ENCODE measurements at places on chromosomes 6 and 20.

DNA sequence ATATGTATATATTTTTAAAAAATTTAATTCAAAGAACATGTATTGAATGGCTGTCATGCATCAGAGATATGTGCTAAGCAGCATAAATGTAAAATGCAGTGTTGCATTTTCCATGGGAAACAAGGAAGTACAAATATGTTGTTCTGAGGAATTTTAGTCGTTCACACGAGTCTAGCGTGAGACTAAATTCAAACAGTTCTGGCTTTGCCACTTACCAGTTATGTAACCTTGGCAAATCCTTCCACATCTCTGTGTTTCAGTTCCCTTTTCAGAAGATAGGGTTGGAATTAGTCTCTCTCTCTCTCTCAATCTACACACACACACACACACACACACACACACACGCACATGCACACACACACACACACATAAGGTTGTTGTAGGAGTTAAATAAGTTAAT lies 305.4 kb downstream of the UTRN start:
- no peak for DNase-seq

DNA sequence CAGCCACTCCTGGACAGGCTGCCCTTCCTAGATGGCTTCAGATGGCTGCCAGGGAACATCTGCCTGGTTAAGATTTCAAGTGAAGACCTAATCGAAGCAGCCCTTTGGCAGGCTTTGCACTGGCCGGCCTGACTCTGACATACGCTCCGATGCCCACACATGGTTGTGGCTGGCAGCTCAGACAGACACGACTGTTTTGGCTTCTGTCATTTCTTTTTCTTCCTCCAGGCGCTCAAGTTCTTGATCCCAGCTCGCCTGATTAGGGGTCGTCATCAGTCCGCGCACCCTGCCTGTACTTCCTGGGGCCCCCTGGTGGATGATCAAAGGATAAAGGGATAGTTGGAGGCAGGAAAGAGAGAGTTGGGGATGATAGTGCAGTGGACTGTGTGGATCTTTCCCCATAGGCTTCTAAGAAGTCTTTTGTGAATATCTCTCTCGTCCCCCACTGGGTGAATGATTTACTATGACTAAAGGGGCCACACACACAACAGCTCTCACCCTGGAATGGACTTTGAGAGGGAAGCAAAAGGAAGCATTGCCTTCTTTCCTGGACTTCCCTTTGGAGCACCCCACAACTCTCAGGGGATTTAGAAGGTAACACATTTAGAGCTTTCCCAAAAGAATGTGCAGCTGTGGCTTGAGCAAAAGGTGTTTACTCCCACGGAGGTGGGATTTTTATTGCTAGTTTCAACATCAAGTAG lies 21.4 kb upstream of the TRAM2 start:
- DNase-seq: peak; percentile 37

DNA sequence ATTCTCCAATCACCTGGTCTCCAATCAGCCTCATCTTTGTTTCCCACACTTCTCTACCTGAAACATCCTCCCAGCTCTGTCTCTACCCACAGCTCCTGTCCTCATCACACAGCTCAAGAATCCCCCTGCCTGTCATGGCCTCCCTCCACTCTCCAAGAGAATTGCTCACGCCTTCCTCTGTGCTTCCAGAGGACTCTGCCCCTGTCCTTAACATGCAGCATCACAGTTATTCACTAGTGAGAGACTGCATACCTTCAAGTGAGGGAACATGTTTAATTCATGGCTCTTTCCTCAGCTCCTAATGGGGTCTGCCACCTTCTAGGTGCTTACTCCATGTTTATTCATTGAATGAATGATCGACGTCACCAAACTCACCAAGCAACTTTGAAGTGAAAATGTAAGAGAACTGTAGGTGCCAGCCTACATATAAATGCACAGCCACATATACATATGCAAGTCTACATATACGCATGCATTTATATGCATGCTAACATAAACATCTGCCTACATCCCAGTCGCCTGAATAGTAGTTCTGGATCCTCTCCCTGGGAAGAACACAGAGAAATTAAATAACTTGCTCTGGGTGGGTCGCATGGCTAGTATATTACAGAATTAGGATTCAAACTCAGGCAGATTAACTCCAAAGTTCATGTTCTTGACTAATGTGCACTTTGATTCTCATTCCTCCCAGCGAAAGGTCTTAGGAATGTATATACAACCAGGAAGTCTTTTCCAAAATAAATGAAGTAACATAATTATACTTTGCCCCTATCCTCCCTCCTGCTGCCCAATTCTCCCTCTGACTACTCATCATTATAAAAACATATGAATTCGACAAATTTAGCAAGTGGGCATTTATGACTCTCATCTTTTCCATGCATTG lies 295.6 kb downstream of the MAFB start:
- DNase-seq: no peak

DNA sequence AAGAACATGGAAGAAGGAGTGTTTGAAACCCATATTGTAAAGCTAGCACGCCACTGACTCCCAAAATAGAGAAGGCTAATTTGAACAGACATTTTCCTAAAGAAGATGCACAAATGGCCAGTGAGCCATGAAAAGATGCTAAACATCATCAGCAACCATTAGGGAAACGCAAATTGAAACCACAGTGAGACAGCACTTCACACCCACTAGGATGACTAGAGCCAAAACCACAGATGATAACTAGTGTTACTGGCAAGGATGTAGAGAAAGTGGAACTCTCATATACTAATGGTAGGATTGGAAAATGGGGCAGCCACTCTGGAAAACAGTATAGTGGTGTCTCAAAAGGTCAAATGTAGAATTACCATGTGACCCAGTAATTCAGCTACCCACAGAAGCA lies 58.2 kb downstream of the BMP7 start:
- DNase-seq: no peak

GRCh38 chr20:58723628-58723984 lies 31.0 kb downstream of the NPEPL1 start:
- DNase-seq: no peak

DNA sequence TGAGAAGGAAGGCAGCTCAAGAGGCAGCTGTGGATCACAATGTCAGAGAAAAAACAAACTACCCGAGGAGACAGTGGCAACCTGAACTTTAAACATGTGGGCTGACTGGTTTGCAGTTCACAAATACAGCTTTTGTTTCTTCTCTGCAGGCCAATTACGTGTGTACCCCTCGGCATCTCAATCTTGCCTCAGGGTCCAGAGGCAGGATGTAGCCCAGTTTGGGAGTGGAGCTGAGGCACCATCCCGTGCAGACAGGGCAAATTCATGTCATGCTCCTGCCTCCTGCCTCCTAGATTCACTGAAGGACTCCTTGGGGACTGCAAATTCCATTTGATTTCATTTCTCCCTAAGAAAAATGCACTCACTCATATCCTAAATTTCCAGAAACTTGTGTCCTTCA lies 94.2 kb upstream of the KCNK16 start:
- no peak for DNase-seq

- DNase-seq: no peak
These were observed 47.7 kb upstream of the PLCB4 start for GRCh38 chr20:9021216-9021615.

- no peak for DNase-seq
These were observed 38.5 kb upstream of the TGM6 start for GRCh38 chr20:2342243-2342642.

- DNase-seq: no peak
These were observed 155.9 kb downstream of the QRSL1 start for GRCh38 chr6:106785298-106785697.

DNA sequence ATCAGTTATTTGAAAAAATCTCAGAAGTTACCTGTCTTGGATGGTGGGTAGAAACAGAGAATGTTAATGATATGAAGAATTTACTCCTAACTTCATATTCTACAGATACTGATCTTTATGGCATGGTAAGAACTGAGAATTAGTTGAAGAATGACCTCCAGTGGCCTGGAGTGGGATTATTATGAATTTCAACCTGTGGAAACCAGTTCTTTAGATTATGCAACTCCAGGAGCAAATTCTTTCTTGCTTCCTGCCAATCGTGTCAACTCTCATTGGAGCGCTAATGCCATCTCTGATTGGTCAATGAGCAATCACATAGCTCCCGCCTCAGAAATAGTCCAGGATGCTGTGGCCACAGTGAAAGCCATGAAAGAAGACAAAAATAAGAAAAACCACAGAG lies 40.6 kb downstream of the LYRM2 start:
- DNase-seq: no peak

DNA sequence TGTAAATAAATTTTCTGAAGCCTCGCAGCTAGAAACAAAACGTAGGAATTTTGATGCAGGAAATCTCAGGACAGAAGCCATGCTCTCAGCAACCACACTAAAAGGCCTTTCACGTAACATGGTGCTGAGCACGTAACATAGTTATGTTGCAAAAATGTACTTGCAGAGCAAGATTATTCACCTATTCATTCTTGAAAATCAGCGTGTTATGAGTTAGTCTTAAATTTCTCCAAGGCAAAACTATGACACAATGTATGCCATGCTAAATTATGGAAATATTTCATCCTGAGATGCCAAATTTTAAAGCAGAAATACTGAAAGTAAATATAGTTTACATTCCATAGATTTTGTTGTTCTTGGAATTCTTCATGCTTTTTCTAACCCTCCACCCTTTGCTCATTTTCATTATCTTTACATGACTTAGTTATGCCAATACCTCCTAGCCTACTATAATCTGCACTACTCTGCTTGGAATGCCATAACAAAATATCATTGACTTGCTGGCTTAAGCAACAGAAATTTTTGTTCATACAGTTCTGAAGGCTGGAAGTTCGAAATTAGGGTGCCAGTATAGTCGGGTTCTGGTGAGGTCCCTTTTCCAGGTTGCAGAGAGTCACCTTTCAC lies 179.8 kb upstream of the BMP5 start:
- DNase-seq: no peak

DNA sequence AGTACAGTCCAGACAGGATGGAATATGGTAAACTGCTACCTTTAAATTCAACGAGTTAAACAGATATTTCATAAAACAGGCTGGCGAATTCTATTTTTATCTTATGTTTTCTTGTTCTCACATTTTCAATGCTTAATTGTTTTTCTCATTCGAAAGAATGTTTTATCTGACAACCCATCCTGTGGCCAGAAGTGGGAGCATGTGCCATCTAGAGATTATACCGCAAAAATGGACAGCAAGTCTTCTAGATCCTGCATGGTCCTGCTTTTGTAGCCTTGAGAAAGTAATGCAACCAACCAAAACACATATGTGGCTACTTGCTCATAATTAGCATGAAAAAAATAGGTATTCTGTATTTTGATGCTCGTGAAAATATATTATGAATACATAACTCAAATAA lies 30.7 kb downstream of the TUBB2B start:
- no peak for DNase-seq

DNA sequence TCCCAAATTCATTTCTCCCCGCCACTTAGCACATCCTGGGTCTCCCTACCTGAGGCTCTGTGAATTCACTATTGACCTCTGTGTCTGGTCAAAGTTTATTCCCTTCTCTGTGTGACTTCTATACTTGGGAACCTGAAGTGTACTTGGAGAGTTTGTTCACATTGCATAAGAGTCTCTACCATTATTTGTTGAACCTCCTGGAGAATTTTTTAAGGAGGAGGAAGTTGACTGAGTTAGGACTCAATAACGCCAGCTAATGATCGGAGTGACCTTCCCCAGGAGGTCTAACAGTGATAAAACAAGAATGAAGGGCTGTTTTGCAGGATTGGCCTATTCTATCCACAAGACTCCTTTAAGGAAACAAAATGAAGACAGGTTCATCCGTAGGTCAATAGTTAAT lies 23.6 kb downstream of the STMND1 start:
- DNase-seq: no peak

DNA sequence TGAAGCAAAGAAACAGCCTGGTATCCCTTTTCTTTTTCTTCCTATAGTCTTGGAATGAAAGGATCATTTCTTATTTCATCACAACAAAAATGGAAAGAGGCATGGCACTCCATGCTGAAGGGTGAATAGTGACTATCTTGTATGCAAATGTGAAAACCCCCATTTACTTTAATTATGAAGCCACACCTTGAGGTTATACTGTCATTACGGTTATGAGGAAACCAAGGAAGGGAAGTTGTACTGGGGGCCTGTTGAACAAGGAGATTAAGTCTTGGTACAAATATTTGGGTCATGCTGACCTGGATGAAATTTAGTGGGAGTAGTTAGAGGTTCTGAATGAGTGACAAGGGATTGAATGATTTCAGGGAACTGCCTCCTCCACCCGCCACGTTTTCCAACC lies 8.7 kb upstream of the STXBP5 start:
- no peak for DNase-seq

DNA sequence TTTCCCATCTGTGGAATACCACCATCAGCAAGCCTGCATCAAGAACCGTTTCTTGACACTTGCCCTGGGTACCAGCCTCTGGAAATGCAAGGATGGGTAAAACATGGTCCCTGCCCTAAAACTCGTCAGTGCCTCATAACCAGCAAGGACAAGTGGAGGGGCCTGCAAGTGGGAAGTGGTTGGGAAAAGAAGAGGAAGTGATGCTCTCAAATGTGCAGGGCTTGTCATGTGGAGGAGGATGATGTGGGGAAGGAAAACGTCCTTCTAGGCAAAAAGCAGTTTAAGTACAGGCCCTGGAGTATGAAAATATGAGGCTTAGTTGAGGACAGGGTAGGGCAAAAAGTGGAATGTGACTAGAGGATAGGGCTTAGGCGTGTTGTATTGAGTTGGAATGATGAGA lies 19.0 kb downstream of the RREB1 start:
- no peak for DNase-seq

DNA sequence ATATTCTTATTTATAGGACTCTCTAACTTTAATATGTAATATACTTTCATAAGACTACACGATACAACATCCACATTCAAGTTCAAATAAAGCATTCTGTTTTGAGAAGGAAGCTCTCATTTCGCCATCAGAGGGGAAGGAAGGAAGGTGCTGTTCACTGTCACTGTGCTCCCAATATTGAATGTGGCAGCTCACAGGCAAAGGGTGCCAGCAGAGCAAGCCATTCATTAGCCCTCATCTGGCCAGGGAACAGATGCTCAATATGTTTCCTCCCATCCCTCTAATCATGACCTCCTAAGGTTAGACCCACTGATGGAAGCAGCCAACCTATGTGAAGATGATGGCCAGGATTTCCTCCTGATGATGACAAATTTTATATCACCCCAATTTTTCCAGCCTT lies 154.4 kb downstream of the DST start:
- no peak for DNase-seq

GRCh38 chr6:114342826-114343781 lies at the start of gene HS3ST5:
HS3ST5 (minus strand) TSS chr6:114343023; CDS start chr6:114062845, 280,178 bp downstream.
- DNase-seq: no peak

GRCh38 chr6:105886066-105886813 lies 199.9 kb upstream of the PRDM1 start:
- no peak for DNase-seq

- DNase-seq: no peak
These were observed 125.6 kb downstream of the CDC5L start for GRCh38 chr6:44512868-44513741.

- DNase-seq: no peak
These were observed 49.4 kb upstream of the CARMIL1 start for GRCh38 chr6:25229671-25230321.

GRCh38 chr6:131336596-131336995 lies 201.3 kb downstream of the AKAP7 start:
- DNase-seq: no peak

- no peak for DNase-seq
These were observed 88.2 kb upstream of the BHLHE23 start for GRCh38 chr20:63094767-63095499.

- DNase-seq: no peak
These were observed 45.5 kb upstream of the RNF146 start for GRCh38 chr6:127221201-127221600.
